T47D (cell line): ENCODE measurements at places on chromosomes 6 and 20.
A peak's percentile ranks its signal among the peaks of the same experiment; 100 is the strongest.

DNA sequence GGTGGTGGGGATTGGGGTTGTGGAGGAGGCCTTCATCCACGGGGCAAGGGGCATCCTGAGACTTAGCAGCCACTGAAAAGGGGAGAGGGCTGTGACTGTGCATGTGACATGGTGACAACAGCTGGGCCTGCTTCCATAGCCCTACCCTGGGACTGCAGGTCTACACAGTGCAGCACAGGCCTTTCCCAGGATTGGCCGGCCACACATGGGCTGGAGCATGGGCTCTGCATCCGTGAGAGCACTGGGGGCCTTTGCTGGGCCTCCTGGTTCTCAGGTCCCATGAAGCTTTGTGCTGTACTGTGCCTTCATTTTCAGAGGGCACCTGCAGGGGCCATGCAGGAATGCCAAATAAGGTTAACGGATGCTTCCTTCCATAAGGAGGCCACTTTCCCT lies 56.0 kb downstream of the ZDHHC14 start:
- no peak for DNase-seq

GRCh38 chr6:99189823-99190721 lies 159.4 kb downstream of the FAXC start:
- no peak for DNase-seq

DNA sequence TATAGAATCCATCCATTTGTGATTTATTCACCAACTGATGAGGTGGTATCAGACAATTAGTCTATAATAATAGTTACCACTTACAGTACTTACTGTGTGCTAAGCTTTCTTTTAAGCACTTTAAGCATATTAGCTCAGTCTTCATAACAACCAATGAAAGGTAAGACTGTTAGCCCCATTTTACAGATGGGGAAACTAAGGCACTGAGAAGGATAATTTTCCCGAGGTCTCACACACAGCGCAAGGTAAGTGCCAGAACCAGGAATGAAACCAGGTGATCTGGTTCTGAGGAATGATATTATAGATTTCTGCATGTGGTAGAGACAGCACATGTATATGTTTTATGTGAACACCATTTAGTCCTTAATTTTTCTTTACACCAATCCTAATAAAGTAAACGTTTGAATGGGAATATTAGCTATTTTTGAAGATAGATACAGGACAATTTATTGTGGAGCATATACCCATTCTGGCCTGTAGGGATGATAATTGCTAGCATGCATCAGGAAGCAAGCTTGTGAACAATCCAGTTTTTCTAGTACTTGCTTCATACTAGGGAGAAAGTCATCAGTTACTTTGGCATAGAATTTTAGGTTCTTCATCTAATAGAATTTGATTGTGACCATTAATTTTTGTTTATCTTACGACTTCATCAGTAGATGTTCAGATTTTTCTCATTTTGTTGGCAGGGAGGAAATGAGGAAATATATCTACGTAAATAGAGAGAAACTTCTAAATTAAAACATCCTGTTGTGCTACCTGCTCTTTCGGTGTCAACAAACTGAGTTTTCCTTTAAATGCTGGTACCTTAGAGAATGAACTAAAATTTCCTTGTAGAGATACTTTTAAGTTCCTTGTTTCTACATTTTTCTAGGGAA lies 3.0 kb downstream of the YWHAB start:
- DNase-seq: peak; percentile 85

GRCh38 chr6:33949877-33950435 lies 146.2 kb upstream of the MLN start:
- DNase-seq: no peak

DNA sequence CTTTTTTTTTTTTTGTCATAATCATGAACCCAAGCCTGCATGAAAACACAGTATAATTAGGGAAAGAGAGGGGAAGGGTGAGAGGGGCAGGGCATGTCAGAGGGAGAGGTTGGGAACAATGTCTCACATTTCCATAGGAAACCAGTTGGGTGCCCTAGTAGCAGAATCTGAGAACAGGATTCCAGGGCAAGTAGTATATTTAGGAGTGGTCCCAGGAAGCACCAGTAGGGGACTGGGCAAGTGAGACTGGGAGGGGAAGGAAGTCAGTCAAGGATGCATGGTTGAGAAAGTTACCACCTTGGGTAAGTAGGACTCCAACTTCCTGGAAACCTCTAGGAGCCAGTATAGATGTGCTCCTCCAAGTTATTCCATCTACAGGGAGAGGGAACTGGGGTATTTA lies 88.6 kb upstream of the MAFB start:
- no peak for DNase-seq
